Right lobe of liver (tissue), 6 donors: ENCODE measurements at places on chromosomes 6 and 20. TPM values are rescaled to one million over a fixed set of nuclear protein-coding genes. Genes with fewer than 3 reads are reported as not detected.

- no peak for DNase-seq
Measured at GRCh38 chr6:147459780-147460179, 48.7 kb upstream of the SAMD5 start.

GRCh38 chr6:99110029-99110428 is 162.3 kb upstream of the FBXL4 start:
- no peak for DNase-seq

DNA sequence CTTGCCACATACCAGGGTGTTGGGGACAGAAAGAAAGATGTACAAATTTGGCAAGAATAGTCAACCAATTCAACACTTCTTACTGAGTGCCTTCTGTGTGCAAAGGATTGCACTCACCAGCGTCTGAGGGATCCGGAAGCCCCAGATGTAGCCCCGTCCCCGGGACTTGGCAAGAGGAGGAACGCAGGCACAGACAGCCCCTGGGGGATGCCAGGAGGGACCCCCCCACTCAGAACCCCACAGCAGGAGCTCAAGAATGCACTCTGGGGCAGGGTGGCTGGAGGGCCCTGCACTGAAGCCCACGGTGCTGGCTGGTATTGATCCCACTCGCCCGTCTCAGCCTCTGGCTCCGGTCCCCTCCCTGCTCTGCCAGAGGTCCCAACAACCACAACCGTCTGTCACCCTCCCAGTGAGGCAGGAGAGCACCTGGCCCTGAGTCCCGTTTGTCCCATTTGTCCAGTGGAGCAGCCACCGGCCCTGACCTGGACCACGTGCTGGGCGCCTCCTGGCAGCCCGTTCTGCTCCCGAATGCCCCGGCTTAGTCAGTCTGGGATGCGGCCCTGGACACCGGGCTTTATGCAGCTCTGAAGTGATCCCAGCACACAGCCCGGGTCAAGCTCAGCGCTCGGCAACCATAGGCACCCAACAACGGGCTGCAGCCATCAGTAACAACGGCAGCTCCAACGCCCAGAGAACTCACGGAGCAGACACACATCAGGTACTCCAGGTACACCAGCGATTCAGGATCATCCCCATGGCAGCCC is 128.7 kb downstream of the DLL1 start:
- DNase-seq = peak; percentile 41

DNA sequence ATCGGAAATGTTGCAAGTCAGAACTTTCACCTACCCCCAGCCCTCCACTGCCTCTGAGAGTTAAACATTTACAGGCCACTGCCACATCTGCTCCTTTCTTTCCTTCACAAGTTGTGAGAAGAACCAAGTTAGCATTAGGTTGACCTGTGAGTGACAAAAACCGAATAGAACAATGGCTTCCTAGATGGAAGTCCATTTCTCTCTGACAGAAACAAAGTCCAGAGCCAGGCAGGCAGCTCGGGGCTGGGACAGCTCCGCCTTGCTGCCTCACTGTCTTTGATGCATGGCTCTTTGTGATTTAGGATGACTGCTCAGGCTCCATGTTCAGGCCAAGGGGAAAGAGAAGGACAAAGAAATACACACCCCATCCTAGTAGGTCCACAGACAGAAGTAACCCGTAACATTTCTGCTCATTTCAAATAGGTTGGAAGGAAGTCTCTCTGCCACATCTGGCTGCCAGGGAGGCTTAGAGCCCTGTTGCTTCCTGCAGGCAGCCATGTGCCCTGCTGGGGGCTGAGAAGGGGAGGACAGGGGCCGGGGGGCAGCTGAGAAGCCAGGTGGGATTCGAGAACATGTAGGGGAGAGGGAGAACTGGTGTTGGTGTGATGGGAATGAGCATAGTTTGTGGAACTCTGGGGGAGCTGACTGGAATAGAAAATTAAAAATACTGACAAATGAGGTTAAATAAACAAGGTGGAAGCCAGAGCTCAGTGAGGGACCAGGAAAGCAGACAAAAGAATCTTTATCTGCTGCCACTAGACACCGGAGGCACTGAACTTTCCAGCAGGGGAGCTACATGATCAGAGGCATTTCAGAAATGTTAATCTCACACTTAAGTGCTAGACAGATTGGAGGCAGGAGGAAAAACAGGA is 19.5 kb upstream of the IER3 start:
- no peak for DNase-seq

GRCh38 chr20:17497821-17498580 is 33.2 kb downstream of the BFSP1 start:
- DNase-seq = no peak

- DNase-seq = no peak
Measured at GRCh38 chr6:25715794-25716193, 38.7 kb upstream of the SLC17A4 start.

DNA sequence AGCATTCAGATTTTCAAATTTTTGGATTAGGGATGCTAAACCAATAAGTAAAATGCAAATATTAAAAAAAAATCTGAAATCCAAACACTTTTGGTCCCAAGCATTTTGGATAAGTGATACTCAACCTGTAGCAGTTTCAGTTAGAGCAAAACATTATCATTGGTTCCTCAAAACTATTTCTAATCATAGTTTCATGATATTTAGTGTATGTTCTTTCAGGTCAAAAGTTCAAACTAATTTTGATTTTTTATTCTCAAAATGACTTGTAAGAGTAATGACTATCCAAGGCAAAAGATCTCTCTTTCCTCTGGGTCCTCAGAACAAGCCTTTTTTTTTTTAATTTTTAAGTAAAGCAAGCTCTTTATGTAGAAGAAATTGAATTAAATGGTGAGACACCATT is 64.0 kb upstream of the TFB1M start:
- DNase-seq = no peak

GRCh38 chr20:8055096-8055495 is 35.5 kb upstream of the TMX4 start:
- no peak for DNase-seq

- DNase-seq = no peak
Measured at GRCh38 chr6:115456848-115457247, 603.8 kb downstream of the FRK start.

GRCh38 chr6:101396548-101397173 is 3.2 kb downstream of the GRIK2 start:
- peak; percentile 58 for DNase-seq

DNA sequence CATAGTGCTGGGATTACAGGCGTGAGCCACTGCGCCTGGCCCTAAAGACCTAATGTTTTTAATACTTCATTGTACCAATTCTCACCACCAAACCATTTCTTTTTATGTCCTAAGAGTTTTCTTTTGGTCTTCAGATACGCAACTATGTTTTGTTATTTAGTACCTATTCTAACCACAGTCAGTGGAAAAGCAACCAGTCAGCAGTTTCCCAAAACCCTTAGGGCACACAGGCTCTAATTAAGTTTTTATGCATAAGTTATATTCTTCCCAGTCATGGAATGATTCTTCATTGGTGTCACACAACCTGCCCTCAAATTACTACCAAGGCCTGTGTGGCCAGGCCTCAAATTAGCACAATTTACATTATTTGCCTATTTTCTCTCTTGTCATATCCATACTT is 247.7 kb upstream of the KCNQ5 start:
- no peak for DNase-seq

DNA sequence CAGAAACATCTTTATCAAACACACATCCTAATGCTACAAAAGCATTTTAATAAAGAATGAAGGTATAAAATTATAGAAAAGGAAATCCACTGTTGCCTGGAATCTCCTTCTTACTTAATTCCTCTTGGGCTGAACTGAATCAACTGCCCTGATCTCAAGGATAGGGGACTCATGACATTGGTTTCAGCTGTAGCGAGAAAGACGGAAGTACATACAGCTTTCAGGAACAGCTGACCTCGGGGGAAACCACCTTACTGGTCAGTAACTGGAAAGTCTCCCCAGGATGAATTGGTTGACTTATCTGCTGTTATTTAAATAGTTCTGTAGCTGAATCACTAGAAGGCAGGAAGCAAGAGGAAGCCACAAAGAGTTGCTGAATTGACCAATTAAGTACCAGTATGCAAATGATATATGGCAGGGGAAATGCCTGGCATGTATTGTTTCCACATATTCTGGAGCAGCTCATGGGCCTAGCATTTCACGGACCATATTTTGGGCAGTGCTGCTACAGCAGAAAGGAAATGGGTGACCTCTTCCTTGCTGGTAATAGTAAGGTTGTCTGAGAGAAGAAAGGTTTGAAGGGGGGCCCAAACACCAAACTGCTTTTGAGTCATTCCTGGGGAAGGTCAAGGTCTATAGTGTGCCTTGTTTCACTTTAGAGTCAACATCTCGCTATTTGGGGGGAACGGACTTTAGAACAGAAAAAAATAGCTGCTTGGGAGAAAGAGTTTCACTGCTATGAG is 43.7 kb upstream of the MAP7 start:
- DNase-seq = no peak

GRCh38 chr6:41167173-41167963 is 4.5 kb upstream of the TREM2 start:
- DNase-seq = no peak

GRCh38 chr20:59835057-59835447 is 98.4 kb downstream of the SYCP2 start:
- no peak for DNase-seq

GRCh38 chr20:21511485-21511849 is 2.4 kb downstream of the NKX2-2 start:
- peak; percentile 19 for DNase-seq

- DNase-seq = no peak
Measured at GRCh38 chr6:170253226-170253909, 37.5 kb downstream of the DLL1 start.

DNA sequence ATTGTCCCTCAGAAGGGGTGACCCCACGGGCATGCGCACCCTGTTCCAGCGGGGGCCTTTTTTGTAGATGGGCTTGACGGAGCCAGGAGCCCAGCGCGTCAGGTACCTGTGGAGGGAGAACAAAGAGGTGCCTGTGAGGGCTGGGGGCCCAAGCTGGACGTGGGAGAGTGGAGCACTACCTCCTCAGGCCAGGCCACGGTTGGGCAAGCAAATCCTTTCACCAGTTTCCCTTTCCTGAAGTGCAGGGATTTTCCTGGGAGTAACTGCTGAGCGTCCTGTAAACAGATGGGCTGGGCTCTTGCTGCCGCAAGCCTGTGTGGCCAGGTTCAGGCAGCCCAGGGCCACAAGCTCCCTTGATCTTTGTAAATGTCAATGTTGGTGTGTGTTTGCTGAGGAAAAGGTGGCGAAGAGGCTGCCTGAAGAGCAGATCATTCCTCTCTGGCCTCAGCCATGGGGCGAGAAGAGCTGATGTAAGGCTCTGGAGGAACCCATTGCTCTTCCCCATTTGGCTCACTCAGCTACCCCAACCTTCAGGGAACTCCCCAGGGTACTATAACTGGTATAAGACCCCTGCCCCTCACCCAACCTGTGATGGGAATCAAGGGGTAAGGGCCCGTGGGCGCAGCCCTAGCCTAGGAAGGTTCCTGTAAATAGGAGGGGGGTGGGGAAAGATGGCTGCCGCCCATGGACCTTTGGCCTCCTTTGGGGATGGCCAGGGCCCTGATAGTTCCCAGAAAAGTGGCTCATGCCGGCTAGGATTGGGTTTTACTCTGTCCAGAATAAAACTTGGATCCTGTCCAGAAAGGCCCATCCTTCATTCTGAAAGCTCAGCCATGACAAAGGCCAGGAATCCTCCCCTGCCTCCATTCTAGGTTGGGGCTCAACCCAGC is 15.5 kb downstream of the MRPS18A start:
- no peak for DNase-seq

GRCh38 chr6:159714404-159714803 is 12.9 kb upstream of the WTAP start:
- DNase-seq = no peak

DNA sequence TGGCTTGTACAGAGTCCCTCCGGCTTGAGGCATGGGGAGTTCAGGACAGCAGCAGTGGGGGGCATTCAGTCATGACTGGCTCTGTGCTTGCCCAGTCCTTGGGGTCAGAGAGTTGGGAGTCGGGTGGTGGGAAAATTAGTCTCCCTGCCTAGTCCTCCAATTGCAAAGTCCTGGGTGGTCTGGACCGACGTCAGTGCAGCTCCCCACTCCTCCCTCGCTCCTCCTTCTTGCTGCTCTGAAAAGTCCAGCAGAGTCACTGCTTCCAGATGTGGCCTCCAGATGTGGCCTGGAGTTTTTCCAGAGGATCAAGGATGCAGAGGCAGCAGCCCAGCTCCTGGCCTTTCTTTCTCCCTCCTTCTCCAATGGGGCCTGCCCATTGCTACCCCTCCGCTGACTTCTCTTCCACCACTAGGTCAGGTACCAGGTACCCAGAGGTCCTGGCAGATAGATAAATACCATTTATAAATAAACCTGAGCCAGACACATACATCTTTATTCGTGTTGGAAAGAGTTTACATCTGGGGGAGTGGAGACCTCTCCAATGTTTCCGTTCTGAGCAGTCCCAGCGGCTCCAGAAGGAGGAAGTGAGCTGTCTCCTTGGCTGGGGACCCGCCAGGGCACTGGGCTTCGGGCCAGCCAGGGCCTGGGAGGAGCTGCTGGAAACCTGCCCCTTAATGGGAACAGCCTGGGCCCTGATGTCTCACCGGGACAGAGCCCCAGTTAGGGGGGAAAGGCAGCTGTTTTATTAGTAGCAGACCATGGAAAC is 49.0 kb upstream of the RNF24 start:
- peak; percentile 79 for DNase-seq

DNA sequence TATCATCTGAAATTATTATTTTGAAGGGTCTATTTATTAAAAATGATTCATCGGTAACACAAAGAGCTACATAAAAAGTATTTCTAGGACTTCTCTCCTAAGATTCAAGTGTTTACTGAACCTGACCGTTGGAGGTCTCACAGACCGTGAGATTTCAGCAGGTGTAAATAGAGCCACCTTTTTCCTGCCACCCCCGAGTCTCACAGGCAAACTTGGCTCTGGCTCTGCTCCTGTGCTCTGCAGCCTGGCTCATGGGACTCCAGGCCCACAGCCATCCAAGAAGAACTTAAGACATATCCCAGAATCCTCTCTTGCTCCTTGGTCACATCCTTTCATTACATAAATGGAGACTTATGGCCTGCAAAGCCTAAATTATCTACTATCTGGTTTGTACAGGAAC is 67.8 kb upstream of the AGPAT4 start:
- DNase-seq = no peak

GRCh38 chr6:54632984-54633565 is 213.5 kb upstream of the FAM83B start:
- DNase-seq = no peak

DNA sequence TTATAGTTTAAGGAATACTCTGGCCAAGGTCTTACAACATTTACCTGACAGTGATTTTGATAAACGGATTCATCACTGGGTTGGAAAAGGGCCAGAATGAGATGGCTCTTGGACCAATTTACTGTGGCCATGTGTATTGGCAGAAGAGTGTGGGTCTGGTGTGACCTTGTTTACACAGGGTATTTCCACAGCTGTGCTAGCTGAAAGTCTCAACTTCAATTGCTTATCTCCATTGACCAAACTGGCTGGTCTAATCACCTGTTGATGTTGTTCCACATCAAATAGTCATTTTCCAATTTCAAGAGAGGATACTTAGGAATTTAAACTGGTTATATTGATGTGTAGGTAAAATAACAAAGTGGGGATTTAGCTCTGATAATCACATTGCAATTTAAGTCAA is 501.6 kb upstream of the MAP3K7 start:
- no peak for DNase-seq

GRCh38 chr6:157860505-157860991 is 37.5 kb downstream of the SNX9 start:
- DNase-seq = no peak

GRCh38 chr6:2623295-2623694 is 127.4 kb downstream of the MYLK4 start:
- DNase-seq = no peak

Gene FAM83C
- total RNA-seq = not detected

Gene MYO6
- 17.1 TPM for total RNA-seq

Gene MEP1A
- 0.18 TPM for total RNA-seq

Gene SLC22A1
- total RNA-seq = 1,656 TPM

Gene PDE7B
- total RNA-seq = 5.1 TPM

Gene C6orf52
- not detected for total RNA-seq

Gene LY86
- total RNA-seq = 4.1 TPM

Gene CAPN11
- total RNA-seq = not detected
